ENCODE measurements at places on chromosomes 5 and 9.

DNA sequence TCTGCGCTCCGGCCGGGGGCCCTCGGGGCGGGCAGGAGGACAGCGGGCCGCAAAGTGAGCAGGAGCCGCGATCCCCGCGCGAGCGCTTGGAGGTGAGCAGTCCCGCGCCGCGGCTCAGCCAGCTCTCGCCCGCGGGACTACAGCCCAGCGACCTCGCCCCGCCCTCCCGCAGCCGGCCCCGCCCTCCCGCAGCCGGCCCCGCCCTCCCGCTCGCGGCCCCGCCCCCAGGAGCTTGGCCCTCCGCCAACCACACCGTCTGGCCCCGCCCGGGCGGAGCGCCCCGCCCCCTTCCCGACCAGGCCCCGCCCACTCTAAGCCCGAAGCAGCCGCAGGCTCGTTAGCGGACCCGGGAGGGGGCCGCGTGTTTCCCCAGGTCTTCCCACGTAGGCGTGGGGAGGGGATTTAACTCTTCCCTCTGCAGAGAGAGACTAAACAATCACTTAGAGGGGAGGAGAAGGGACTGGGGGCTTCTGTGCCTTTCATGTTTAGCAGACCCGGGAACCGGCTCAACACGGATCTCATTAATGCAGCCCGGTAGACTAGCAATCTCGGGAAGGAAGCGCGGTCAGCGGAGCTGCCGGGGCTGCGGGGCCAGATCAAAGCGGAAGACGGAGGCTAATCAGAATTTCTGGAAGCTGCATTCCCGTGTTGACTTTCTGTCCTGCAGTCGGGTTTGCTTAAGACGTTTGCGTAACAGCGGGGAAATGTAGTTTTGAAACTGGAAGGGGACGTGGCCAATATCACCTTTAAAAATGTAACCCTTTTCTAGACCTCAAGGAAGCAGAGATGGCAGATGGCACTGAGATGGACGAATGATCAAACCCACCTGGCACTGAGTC lies at the start of gene MYO10:
MYO10 (minus strand) TSS at position 139 of the 839 bp plus-strand sequence. CDS start 480 bp downstream, outside the sequence.
- ATAC-seq: peak; percentile 73

DNA sequence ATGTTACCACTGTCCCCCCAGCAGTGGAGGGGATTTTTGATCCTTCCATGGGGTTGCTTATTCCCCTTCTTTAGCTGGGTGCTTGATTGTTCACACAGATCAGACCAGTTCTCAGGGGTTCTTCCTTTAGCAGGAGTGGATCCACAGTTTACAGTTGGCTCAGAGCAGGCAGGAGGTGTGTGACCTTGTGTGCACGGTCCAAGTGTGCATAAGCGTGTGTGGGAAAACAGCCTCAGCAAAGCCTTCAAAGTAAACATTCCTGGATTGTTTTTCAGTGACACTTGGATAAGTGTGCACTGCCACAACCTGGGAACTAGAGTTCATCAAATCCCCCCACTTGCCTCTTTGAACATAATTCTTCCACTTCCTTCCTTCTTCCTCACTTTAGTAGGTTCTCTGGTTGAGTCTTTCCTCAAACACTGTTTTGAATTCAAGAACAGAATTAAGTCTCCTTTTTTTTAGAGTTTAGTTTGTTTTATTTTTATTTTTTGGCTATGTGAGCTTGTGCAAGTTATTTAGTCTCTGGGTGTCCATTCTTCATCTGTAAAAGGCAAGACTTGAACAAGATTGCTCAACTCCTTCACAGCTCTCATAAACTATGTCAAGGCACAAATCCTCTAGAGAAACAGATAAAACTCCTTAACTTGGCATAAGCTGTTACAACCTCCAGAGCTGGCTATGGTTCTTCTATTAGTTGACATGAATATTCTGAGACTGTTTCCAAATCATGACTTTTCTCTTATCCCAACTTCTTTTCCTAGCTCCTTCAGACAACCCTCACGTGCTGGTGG lies 78.0 kb downstream of the OSMR start:
- ATAC-seq: no peak

DNA sequence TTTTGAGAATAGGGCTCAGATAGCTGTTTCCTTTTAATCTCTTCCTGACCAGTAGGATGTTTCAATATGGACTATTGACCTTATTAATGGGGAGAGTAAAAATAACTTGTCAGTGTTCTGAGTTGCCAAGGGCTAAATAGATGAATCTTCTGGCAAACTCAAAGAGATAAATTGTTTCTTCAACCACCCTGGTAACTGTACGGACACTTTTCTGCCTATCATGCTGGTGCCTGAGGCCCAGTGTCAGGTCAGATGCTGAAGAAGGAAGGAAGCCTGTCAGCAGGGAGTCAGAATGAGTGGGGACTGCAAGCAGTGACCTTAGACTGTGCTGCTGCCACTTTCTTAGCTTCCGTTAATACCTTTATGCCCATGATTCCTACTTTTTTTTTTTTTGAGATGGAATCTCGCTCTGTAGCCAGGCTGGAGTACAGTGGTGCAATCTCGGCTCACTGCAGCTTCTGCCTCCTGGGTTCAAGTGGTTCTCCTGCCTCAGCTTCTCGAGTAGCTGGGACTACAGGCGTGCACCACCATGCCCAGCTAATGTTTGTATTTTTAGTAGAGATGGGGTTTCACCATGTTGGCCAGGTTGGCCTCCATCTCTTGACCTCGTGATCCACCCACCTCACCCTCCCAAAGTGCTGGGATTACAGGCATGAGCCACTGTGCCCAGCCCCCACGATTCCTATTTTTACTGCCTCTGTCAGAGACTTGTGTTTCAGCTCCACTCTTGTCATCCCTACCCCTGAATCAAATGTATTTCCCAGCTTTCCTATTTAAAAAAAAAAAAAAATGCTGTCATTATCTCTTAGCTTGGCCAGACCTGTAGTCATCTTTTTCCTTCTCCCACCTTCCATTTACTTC lies 33.7 kb downstream of the TGFBR1 start:
- ATAC-seq: no peak

DNA sequence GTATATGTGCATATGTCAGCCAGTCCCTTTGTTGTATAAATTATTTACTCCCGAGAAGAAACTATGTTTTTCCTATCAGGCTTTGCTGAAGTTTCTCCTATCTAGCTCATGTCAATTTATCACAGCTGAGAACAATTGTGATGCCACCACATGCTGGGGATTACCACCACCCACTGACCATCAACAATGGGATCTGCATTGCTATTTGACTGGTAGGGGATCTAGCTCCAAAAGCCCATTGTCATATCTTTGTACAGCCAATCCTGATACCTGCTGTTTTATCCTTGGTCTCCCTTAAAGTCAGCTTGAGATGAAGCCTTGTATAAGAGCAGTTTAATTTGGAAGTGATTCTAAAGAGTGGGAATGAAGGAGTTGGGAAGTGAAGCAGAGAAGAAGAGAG lies 53.9 kb upstream of the KCNN2 start:
- no peak for ATAC-seq

DNA sequence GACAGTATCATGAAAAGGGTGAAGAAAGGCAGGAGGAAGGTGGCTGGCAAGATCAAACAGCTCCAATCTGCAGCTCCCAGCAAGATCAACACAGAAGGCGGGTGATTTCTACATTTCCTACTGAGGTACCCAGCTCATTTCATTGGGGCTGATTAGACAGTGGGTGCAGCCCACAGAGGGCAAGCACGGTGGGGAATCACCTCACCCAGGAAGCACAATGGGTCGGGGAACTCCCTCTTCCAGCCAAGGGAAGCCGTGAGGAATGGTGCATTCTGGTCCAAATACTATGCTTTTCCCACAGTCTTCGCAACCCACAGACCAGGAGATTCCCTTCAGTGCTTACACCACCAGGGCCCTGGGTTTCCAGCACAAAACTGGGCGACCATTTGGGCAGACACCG lies 66.8 kb downstream of the CAMSAP1 start:
- ATAC-seq: no peak

DNA sequence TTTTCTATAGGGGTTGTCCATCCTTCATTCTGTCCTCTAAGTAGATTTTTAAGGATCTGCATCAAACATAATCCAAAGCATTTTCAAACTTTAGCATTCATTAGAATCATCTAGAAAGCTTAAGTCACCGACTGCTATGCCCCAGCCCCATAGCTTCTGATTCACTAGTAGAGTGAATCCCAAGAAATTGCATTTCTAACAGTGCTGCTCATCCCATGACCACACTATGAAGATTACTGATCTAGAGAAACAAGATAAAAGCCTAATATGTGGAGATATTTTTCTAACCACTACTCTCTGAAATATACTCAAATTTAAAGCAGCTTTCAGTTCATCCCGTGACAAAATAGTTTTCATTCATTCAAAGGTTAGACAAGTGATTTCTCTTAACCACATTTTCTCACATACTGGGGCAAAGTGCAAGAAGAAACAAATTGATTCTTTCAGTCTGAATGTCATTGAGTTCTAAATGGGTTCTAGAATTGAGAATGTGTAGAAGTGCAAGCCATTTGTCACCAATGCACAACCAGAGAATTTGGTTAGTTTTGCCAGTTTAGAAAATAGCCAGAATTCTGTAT lies 286.9 kb upstream of the CD180 start:
- no peak for ATAC-seq

GRCh38 chr9:135046739-135047350 lies 40.6 kb upstream of the OLFM1 start:
- no peak for ATAC-seq

- no peak for ATAC-seq
Observed at GRCh38 chr5:120014535-120014934, 385.2 kb downstream of the FAM170A start.

- no peak for ATAC-seq
Observed at GRCh38 chr5:166540156-166540555, 1751.3 kb upstream of the WWC1 start.

- ATAC-seq: no peak
Observed at GRCh38 chr9:126615791-126616447, 2.2 kb downstream of the LMX1B start.

DNA sequence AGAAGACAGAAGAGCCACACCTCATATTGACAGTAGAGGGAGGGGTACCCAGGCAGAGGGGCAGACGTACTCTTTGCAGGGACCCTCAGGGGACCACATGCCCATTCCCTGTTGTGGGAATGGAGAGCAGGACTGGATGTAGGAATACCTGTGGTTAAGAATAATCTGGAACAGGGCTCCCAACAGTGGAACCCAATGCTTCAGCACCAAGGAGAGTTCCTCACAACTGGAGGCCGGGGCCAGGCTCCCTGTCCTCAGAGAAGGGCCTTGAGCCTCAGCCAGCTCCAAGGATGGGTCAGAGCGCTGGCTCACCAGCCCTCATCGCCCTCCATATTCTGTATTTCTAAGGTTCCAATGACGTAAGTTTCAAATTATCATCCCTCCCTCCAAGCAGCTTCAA lies 7.4 kb upstream of the SHC3 start:
- peak; percentile 63 for ATAC-seq

- peak; percentile 84 for ATAC-seq
Observed at GRCh38 chr5:127813633-127814587, 110.7 kb downstream of the CCDC192 start.

GRCh38 chr5:104628911-104629310 lies 1066.3 kb upstream of the NUDT12 start:
- no peak for ATAC-seq

DNA sequence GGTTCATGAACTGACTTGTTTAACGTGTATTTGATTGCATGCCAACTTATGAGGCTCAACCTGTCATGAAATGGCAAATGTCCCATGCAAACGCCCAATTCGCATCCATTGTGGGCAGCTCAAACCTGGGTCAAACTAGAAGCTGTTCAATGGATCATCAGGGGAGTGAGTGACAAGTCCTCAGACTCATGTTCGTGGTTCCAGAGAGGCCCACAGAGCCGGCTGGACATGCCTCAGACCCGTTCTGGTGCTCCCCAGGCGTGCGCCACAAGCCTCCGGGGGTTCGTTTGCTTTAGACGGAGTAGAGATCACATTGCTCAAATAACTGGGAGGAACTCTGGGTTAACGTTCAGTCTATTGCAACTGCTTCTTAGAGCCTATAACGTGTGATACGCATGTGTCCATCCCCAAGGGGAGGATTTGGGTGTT lies 15.0 kb downstream of the GFI1B start:
- ATAC-seq: no peak

DNA sequence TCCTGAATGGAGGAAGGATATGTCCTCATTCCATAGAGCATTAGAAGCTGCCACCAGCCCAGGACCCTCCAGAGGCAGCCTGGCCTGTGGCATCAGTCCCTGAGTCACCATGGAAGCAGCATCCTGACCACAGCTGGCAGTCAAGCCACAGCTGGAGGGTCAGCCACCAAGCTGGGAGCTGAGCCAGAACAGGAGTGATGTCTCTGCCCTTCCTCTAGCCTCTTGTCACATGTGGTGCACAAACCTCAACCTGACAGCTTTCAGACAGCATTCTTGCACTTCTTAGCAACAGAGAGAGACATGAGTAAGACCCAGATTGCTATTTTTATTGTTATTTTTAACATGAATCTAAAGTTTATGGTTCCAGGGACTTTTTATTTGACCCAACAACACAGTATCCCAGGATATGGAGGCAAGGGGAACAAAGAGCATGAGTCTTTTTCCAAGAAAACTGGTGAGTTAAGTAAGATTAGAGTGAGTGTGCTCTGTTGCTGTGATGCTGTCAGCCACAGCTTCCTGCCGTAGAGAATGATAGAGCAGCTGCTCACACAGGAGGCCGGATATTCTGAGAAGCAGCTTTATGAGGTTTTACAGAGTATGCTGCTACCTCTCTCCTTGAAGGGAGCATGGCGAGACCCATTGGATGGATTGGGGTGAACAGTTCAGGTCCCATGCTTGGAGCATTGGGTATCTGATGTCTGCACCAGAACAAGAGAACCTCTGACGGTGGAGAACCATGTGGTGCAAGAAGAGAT lies 13.0 kb upstream of the CYFIP2 start:
- peak; percentile 27 for ATAC-seq

GRCh38 chr9:137804908-137805630 lies 72.5 kb upstream of the CACNA1B start:
- no peak for ATAC-seq

GRCh38 chr9:7173139-7173538 lies 415.4 kb downstream of the KDM4C start:
- ATAC-seq: no peak

DNA sequence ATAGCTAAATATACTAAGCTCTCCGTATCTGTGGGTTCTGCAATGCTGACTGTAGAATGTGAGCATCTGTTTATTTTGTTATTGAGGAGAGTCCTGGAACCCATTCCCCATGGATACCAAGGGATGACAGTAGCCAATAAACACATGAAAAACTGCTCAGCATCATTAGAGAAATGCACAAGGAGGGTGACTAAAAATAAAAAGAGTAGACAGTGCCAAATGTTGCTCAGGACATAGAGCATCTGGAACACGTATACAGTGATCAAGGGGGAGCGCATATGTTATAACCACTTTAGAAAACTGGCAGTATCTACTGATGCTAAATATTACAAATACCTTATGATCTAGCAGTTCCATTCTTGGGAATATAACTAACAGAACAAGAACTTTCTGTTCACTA lies 31.0 kb downstream of the MARCHF6 start:
- no peak for ATAC-seq

- no peak for ATAC-seq
Observed at GRCh38 chr5:168163966-168164365, 127.5 kb upstream of the WWC1 start.

GRCh38 chr5:61637566-61637965 lies 305.5 kb downstream of the ZSWIM6 start:
- ATAC-seq: no peak

DNA sequence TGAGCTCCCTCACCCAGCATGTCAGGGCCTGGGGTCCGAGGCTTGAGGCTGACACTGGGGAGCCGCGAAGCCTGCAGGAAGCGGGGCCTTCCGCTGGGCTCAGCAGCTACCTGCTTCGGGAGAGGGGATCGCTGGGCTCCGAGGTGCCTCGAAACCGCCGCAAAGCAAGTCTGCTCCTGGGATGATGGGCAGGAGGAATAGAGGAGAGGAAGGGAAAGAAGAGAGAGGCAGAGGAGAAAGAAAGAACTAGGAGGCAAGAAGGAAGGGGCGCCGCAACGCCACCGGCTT lies 1.5 kb upstream of the PRDM12 start:
- peak; percentile 20 for ATAC-seq

All from SK-N-SH treated with all-trans-retinoic acid at 6 μM for 48 hours (cell line).